ENCODE measurements at places on chromosomes 2 and 18. TPM values are rescaled to one million over a fixed set of nuclear protein-coding genes. Genes with fewer than 3 reads are reported as not detected.

DNA sequence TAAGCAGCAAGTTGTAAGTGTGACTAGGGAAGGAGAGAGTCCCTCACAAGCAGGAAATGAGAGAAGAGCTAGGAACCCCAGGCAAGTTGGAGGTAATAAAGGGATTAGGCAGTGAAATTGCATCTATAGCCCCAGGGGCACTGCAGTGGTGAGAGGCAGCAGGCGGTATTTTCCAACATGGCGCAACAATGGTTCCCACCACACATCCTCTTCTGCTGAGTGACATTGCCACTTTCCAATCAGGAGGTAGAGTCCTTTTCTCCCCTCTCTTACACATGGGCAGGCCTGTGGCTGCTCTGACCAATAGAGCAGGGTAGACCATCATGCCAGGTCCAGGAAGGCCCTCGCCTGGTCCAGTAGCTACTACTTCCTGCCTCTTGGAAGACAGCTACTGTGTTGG lies 86.6 kb downstream of the DNER start:
- no peak for DNase-seq

- peak; percentile 46 for DNase-seq
These were observed 56.7 kb upstream of the ACKR3 start for GRCh38 chr2:236512902-236513435.

DNA sequence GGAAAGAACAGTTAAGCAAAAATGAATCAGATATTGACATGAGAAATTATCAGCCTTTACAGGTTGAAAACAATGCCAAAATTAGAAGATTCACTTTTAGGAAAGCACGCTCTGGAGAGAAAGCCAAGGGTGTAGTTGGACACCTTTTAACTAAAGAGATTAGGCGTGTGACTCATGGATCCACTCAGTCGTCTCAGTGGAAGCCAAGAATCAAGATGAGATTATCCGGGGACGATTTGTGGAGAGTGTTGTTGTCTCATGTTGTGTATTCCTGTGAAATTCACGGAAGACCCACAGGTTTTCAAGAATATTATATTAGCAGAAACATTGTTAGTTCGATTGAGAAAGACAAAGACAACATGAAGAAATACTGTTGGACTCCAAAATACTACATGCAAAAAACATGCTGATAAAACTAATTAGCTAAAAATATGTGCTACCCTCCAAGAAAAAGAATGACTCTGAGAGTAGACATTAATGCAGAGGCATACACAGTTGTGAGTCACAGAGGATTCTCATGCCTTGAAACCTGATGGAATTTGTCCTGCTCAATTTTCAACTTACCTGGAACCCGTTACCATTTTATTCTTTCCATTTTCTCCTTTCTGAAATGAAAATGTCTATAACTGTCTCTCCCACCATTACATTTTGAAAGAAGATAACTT lies 192.1 kb upstream of the RND3 start:
- DNase-seq = no peak

DNA sequence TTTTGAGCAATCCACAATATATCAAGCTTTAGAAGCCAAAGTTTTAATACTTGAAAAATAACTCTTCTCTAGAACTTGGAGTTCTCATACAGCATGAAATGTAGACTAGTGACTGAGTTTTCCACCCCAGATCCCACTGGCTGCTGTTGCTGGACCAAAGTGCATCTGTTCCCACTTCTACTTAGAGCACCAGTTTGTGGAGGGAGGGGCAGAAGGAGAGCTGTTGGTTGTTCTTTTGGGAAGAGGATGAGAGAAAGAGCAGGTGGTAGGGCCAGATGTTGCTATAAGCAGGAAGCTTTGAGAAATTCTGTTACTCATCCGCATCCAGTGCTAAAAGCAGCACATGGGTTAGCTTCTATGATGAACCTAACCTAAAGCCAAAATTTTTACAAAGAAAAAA lies 59.0 kb downstream of the MBD2 start:
- DNase-seq = no peak

- DNase-seq = no peak
These were observed 160.3 kb downstream of the IKZF2 start for GRCh38 chr2:212991120-212991519.

DNA sequence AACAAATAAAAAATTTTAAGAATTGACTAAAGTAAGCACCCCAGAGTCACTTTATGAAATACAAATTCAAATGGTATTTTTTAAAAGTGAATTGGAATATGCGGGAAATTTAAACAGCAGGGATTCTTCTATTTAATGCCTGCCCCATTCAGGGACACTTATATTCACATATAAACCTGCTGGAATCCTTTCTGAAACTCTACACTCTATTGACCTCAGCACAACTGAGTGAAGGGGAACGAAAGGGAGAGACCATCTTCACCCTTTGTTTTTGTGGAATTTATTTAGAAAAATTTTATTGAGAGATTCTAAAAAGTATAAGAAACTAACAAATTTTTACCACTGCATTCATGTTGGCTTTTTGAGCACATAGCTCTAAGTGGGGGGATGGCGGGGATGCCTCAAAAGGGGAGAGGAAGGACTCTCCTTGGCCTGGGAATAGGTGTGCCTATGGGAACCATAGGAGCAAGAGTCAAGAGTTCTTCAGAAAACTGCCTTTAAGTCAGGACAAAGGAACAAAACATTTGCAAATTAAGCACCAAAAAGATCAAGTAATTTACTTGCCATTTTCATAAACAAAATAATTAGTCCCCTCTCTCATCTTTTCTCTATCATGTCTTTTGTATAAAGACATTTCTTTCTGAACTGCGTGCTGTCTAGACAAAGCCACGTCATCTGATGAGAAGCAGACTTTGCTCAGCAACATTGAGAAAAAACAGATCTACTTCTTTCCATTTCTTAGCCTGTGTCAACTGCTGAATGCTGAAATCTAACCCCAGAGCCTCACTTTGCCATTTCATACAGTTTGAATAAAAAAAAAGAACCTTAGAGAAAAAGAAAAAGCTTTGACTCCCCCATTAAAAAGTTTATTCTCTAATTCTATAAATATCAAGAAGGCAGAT lies 21.6 kb upstream of the FLACC1 start:
- peak; percentile 67 for DNase-seq

- peak; percentile 9 for DNase-seq
These were observed 164.9 kb downstream of the CCDC148 start for GRCh38 chr2:158291544-158292180.

DNA sequence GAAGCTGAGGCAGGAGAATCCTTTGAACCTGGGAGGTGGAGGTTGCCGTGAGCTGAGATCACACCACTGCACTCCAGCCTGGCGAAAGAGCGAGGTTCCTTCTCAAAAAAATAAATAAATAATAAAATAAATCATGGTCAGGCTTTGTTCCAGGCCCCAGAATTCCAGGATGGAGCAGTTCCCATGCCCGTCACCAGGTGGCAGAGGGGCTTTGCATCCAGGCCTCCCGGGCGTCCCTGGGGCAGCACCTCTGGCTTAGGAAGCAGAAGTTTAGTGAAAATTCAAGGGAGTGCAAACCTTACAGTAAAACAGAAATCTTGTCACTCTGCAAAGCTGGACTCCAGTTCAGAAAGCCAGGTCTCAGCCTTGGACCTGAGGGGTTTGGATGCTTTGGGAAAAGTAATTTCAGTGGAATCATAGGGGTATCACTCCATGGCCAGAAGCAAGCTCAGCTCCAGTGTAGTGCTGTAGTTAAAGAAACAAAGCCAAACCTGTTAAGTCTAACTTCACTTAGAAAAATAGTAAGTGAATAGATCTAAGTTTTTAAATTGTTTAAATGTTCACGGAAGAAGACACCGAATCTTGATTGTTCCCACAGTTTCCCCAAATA lies 512.7 kb downstream of the CMPK2 start:
- DNase-seq = peak; percentile 50

DNA sequence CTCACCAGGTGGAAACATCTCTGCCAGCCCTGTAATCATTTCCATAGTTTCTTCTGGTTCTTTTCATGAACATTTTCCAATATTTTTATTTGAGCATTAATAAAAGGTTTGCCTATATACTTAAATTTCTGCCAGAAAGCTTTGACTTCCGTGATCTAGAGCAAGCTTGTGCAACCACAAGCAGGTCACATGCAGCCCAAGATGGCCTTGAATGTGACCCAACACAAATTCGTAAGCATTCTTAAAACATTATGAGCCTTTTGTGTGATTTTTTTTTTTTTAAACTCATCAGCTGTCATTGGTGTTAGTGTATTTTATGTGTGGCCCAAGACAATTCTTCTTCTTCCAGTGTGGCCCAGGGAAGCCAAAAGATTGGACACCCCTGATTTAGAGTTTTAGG lies 51.6 kb downstream of the NEDD4L start:
- DNase-seq = no peak

DNA sequence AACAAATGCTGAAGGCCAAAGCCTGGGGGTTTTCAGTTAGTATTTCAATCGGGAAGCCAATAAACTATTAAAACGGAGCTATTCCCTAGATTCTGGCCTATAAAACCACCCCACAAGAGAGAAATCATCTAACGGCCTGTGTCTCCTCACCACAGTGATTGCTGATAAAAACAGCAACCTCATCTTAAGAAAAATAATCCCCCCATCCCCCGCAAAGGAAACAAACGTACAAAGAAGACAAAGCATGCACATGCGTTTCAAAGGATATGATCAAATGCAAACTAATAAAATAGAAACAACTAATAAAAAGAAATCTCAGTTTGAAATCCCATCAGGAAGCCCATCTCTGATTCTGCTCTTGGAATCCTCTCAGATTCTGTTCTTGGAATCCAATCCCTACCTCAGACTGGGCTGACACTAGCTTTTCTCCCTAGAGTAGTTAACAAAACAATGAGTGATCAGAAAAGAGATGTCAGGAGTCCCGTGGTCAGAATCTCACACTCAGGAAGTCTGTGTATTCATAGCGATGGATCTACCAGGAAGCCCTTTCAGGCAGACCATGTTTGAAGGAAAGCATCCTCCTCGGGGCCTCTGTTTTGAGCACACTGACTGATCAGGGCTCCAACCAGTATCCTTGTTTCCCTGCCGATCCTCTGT lies 150.7 kb downstream of the THADA start:
- DNase-seq = no peak

- DNase-seq = no peak
These were observed 94.3 kb upstream of the TEX51 start for GRCh38 chr2:126804347-126804746.

DNA sequence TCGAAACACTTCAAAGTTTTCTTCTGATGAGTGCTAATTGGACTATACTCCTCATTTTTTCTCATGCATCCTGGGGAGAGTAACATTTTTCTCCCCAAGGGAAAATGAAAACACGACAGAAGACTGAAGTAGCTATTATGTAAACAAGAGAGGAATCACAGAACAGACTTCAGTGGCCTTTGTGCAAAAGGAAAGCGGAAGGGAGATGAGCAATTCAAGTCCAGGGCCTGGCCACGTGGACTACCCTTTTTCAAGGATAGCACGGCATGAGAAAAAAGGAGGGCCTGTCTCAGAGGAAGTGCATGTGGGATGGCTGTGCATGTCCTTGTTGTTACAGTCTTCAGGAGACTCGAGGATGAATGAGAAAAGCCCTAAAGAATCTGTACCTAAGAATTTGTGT lies 43.8 kb upstream of the KCNE4 start:
- no peak for DNase-seq

DNA sequence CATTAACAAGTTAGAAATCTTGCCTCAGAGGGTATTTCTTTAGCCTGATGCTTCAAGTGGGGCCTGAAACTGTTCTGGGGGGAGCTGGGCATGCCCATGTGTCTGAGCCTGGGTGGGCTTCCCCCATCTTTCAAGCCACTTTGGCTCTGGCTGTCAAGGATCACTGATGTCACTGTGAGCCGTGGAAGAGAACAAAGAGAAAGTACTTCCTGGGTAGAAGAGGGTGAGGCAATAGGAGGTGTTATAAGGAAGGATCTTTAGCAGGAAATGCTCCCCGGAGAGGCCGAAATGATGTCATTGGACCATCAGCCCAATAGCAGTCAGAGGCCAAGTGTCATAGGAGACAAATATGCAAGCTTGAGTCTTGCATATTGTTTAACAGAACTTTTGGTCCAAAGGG lies 228.4 kb upstream of the MEX3C start:
- no peak for DNase-seq

DNA sequence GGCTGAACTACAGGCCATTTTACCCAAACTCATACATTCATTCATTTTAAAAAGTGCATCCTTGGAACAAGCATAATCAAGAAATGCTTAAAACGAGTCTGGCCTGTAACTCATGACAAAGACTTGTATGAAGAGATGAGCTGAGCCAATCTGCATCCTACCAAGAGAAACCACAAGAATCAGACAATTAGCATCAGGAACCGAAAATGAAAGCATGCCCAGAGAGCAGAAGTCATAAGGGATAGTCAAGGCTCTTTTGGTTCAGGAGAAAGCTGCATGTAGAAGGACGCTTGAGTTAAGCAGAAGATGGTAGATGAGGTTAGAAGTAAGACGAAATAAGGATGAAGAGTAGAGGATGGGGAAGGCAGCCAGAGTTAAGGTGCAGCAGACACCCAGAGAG lies 137.0 kb upstream of the CTNNA2 start:
- DNase-seq = no peak

DNA sequence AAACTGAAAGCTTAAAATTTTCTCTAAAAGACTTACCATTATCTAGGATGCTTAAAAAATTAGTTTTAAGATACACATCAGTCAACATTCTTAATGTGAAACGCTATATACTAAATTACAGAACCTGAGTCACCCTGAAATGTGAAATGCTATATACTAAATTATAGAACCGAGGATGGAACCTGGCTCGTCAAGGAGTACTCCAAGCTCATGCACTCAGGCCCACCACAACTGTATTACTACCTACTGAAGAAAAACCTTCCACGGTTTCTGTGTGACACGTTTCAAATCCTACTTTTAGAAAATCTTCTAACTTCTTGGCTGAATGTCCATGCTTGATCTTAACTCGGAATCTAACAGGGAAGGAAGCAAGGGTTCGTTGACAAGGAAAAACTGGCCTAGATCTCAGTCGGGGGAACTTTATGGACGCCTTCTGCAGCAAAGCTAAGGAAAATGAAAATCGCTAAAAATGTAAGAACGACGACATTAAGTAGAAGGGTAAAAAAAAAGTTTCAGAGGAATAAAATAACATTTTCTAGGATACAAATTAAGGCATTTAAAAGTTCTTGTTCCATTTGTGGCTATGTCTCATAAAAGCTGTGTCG lies 1.4 kb downstream of the PRKD3 start:
- no peak for DNase-seq

DNA sequence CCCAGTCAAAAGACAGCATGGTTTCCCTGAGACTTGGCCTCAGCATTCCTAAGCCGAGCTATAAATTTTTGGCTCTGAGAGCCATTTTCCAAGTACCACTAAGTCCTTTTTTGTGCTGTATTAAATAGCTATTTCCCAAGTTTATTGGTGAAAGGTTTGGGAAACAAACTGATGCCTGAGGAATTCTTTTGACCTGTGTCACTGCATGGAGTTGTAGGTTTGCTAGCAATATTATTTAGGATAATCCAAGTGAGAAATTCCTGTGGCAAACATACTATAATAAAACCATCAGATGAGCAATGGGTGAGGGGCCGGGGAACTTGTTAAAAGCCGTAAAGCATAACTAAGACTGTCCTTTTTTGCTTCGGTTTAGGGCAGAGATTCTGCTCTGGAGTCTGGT lies 28.4 kb downstream of the ARHGAP28 start:
- DNase-seq = peak; percentile 56

Gene FN1
- 717 TPM for total RNA-seq

Gene VWC2L
- total RNA-seq = not detected

Gene TNFRSF11A
- total RNA-seq = 4.8 TPM

Gene FSHR
- not detected for total RNA-seq

Gene MATN3
- 0.41 TPM for total RNA-seq

Gene ANKRD62
- total RNA-seq = 0.10 TPM

Data from tongue (tissue), 3 donors.